Cardiac muscle cell (in vitro differentiated cells and primary cell): ENCODE measurements at places on chromosomes 3 and 15. TPM values are rescaled to one million over a fixed set of nuclear protein-coding genes. Genes with fewer than 3 reads are reported as not detected.

The THPO gene
- total RNA-seq = 3.0 and 3.1 TPM in 2 replicates

The CPNE4 gene
- 2.7 and 7.6 TPM in 2 replicates for total RNA-seq

The LINS1 gene
- total RNA-seq = 6.5 and 7.4 TPM in 2 replicates

The SYNPR gene
- total RNA-seq = 0.36 and 0.60 TPM in 2 replicates

The A4GNT gene
- not detected in 2 replicates for total RNA-seq

The SNX22 gene
- 1.5 and 2.1 TPM in 2 replicates for total RNA-seq

The CDHR4 gene
- total RNA-seq = not detected in 2 replicates

The HRG gene
- not detected in 2 replicates for total RNA-seq

The BFSP2 gene
- not detected in 2 replicates for total RNA-seq

GRCh38 chr15:101172501-101173071 lies 79.3 kb downstream of the CHSY1 start:
- peak; percentile 58 for DNase-seq

- no peak for DNase-seq
Measured at GRCh38 chr3:44061961-44062360, 179.7 kb upstream of the TOPAZ1 start.

- no peak for DNase-seq
Measured at GRCh38 chr15:35720019-35720418, 174.1 kb upstream of the DPH6 start.

DNA sequence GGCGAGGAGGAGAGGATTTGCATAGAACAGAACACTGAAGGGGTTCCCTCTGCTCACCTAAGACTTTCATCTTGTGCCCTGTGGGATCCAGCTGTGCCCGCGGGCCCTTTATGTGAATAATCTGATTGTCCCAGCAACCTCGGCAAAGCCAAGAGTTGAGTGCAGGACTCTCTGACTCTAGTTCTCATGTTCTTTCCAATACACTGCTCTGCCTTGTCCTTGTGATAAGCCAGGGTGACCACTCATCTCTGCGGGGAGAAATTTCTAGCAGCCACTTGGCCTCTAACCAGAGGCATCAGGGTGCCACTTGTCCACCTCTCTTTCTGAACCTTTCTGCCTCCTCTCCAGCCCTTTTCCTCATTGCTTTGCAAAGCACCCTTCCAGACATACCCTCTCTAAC lies 31.8 kb downstream of the AQP9 start:
- no peak for DNase-seq

GRCh38 chr3:22012471-22012870 lies 261.5 kb upstream of the ZNF385D start:
- DNase-seq = no peak

- no peak for DNase-seq
Measured at GRCh38 chr3:184586851-184587250, 25.3 kb downstream of the EPHB3 start.

DNA sequence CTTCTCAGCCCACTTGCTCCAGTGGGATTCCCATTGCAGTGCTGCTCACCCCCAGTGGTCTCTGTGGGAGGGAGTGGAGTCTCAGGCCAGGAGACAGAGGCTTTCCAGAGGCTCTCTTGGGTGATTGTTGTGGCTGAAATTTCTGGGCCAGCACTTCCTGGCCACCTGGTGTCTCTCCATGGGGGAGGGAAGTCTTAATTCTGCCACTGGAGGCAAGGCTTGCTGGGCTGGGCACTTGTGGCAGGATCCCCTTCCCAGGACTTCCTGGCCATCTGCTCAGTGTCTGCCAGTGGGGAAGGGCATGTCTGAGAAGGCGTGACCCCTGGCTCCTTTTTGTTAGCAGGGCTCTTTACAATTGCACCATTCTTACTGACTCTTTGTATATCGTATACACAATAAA lies 351.8 kb downstream of the GABRB3 start:
- no peak for DNase-seq

DNA sequence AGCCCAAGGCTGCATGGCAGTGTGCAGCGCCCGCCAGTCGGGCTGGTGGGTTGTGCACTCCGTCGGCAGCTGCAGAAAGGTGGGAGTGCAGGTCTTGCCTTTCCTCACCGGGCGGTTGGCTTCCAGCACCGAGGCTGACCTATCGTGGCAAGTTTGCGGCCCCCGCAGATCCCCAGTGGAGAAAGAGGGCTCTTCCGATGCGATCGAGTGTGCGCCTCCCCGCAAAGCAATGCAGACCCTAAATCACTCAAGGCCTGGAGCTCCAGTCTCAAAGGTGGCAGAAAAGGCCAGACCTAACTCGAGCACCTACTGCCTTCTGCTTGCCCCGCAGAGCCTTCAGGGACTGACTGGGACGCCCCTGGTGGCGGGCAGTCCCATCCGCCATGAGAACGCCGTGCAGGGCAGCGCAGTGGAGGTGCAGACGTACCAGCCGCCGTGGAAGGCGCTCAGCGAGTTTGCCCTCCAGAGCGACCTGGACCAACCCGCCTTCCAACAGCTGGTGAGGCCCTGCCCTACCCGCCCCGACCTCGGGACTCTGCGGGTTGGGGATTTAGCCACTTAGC lies 4.3 kb downstream of the ISL2 start:
- peak; percentile 62 for DNase-seq

DNA sequence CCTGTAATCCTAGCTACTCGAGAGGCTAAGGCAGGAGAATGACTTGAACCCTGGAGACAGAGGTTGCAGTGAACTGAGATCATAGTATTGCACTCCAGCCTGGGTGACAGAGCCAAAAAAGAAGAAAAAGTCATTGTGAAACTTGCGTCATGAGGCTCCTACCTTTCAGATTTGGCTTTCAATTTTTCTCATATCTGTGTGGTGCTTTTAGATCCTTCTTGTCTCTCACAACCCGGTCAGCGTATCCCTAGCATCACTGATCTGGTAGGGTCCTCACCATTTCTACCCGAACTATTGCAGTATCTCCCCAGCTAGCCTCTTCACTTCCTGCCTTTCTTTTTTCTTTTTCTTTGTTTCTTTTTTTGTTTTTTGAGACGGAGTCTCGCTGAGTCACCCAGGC lies 21.6 kb upstream of the GCNT3 start:
- no peak for DNase-seq

- DNase-seq = peak; percentile 78
Measured at GRCh38 chr3:13896473-13897154, 16.7 kb upstream of the WNT7A start.

DNA sequence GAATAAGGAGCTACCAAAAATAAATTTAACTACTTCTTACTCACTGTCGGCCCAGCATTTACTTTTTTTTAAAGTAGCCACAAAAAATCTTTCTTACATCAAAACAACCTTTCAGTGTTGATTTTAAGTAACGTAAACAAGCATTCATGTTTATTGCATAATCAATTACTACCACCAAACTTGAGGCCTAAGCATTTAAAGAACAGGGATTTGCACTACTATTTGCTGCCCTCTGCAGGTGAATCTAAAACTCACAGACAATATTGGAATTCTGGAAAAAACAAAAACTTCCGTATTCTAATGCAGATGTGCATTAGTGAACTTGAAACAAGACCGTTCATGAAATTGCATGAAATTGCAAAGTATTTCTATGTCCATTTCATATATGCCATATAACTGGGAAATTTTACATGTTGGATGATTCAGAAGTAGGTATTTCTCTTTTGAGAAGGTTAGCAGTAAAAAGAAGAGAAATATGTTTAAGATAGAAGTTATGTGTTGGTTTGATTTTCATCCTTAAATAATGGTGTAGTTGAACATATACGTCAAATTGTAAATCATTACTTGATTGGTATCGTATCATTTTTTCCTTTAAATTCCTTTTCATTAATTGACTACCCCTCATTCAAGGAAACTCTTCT lies 55.6 kb downstream of the CGGBP1 start:
- peak; percentile 76 for DNase-seq

- DNase-seq = no peak
Measured at GRCh38 chr3:42957573-42957972, 21.5 kb upstream of the GASK1A start.

DNA sequence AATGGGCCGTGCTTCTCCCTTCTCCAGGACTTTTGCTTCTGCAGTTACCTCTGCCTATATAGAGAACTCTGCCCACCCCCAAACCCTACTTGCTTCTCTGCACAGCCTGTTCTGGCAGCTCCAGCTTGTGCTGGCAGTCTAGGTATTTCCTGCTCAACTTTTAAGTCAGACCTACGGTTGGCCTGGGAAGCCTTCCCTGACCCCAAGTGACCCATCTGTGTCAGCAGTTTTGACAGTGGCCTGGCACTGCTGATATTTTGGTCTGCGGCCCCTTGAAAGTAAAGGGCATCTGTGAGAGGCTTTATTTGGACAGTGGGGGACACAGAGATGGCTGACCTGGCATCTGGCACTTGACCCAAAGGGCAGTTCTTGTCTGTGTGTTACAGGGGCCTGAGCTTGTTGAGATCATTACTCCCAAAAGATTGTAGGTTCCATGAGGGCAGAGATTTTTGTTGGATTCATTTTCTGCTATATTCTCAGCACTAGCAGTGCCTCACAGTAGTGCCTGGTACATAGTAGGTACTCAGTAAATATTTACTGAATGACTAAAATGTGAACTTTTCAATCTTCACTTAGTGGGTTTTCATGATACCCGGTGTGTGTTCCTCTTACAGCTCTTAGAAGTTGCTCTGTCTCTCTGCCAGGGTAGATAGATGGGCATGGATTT lies 55.2 kb upstream of the TRAK1 start:
- DNase-seq = peak; percentile 23

DNA sequence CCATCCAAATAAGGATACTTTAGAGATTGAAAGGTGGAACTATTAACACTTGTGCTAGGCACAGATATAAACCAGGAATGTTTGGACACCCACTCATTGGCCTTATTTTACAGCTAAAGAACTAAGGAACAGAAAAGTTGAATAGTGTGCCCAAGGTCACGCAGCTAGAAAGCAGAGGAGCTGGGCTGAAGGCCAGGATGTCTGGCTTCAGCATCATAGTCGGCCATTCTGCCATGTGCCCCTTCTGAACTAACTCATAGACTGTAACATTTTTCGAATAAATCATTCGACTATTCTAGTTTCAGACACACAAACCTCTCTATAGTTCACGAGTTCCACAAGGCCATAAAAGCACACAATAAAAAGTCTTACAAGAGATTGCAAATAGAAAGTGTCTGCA lies 71.1 kb downstream of the SUMF1 start:
- DNase-seq = no peak

- DNase-seq = no peak
Measured at GRCh38 chr15:69131362-69132220, 28.8 kb upstream of the GLCE start.

GRCh38 chr3:188505151-188505550 lies 351.2 kb downstream of the LPP start:
- no peak for DNase-seq

DNA sequence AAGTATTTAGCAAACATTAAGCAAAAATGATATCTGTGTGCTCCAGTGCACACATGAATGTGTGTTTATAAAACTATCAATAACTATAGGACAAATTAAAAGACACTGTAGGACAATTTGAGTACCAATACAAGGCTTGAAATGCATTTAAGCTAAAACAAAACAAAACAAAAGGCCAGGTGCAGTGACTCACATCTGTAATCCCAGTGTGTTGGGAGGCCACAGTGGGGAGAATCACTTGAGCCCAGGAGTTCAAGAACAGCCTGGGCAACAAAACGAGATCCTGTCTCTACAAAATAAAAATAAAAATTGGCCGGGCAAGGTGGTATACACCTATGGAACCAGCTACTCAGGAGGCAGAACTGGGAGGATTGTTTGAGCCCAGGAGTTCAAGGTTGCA lies 50.7 kb downstream of the CSNK1G1 start:
- DNase-seq = no peak

DNA sequence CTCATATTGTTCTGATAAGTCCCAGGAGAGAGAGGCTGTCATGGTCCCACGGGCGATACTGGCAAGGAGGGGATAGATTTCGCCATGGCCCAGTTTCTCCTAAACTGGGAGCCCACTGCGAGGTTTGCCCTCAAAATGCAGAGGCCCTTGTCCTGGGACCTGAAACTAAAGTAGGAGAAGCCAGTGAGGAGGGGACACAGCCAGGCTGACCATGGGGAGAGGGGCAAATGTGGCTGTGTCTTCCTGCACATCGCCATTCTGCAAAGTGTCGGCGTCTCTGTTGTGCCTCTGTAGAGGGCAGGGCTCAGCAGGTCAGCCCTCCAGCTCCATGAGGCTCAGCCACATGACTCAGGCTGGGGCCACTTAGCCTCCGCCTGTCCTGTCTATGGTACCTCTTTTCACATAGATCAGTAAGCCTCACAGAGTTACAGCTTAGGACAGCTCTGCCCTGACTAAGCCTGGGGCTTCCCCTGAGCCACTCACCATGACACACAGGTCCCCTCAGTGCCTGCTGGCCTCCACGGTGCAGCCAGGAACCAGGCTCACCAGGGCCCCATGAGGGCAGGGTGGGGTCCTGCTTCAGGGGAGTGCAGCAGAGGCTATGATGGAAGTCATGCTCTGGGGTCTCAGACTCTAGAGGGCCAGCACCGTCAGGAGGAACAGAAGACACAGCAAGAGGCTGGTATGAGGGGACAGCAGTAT lies 28.6 kb upstream of the PLXNA1 start:
- no peak for DNase-seq

GRCh38 chr3:184968115-184968514 lies 156.1 kb downstream of the VPS8 start:
- DNase-seq = no peak

- DNase-seq = peak; percentile 53
Measured at GRCh38 chr15:97745481-97746071, 214.9 kb upstream of the ARRDC4 start.

DNA sequence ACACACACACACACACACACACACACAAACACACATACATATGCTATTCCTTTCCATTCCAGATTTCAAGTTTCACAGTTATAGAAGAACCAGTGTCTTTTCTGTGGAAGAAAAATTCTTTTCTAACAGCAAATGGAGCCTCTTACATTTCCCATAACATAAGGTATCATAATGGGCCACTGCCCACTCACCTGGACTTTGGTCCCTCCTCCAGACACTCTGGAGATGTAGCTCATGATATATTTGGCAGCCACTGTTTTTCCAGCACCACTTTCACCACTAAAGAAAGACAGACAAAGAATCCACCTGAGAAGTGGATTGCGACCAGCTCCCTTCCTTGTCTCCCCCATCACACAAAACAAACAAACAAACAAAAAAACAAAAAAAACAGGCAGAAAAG lies 29.8 kb downstream of the LDHAL6B start:
- no peak for DNase-seq

- DNase-seq = no peak
Measured at GRCh38 chr15:92600856-92601255, 54.7 kb downstream of the FAM174B start.

DNA sequence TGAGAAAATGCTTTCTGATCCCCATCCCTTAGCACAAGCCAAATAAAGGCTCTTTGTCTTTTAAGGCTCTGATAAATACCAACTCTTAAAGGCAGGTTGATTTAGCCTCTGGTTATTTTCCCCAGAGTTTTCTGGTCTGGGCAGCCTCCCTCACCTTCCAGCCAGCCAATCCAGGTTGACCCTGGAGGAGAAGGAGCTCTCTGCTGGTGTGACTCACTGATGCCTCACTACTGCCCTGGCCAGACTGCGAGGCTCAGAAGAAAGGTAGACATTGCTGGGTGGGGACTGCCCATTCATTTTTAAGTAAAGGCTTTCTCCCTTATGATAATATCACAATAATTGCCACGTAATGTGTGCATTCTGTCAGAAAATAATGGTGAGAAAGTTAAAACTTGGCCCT lies 37.1 kb downstream of the SLCO3A1 start:
- no peak for DNase-seq

- no peak for DNase-seq
Measured at GRCh38 chr3:29247088-29247745, 33.7 kb upstream of the RBMS3 start.
